ENCODE measurements at places on chromosomes 1 and 21.

- peak; percentile 4 for DNase-seq
Measured at GRCh38 chr1:153192697-153193096, 10.5 kb upstream of the LELP1 start.

GRCh38 chr1:174158767-174159251, 511 bp upstream of the RABGAP1L start:
- no peak for DNase-seq

- DNase-seq, result no peak
Measured at GRCh38 chr1:59643526-59643925, 171.2 kb upstream of the HOOK1 start.

DNA sequence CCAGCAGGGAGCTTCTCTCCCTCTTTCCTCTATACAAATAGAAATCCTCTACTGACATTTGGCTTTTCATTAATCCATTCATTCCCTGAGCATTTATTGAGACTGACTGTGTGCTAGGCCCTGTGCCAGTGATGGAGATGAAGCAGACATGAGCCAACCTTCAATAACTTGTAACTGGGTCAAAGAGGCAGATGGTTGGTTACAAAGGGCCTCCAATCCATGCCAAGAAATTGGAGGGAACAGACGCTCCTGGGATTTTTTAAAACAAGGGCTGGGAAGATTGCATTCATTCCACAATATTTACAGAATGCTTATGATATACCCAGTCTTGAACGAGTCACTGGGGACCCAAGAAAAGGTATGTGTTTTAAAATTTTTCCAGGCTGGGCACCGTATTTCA, 6.2 kb downstream of the HPCAL4 start:
- no peak for DNase-seq

- no peak for DNase-seq
Measured at GRCh38 chr1:19774180-19774785, 25.4 kb downstream of the TMCO4 start.

GRCh38 chr1:7404046-7404742, 366.9 kb upstream of the VAMP3 start:
- no peak for DNase-seq

DNA sequence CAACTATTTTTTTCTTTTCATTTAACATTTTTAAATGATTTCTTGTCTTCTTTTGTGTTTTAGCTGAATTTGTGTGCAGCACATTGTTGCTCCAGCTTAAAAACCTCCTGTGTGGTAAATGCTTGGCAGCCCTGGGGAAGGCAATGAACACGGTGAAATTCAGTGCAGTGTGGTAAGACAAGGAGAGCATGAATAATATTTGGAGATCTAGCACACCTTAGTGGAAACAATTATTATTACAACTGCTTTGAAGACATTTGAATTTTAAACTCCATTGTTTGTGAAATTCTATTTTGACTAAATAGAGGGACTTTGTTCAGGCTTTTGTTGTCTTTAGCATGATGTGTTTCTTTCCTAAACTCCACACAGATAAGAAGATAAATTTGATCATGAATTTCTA, 242.6 kb upstream of the CXADR start:
- DNase-seq, result peak; percentile 14

DNA sequence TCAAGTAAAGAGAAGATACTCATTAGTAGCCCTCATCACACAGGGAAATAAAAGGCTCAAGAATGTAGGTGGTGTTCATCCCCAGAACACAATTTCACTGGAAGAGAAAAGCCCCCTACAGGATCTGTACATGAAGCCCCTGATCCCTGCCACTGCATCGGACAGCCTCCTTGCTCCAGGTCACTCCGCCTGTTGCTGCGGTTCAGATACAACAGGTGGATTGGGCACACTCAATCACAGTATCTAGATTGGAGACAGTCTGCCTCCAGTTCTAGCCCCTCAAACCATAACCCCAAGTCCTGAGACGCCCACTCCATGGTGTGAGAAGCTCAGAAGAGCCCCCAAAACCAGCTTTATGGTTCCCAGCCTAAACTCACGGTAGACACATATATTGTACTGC, 1.1 kb downstream of the SLAMF9 start:
- no peak for DNase-seq

DNA sequence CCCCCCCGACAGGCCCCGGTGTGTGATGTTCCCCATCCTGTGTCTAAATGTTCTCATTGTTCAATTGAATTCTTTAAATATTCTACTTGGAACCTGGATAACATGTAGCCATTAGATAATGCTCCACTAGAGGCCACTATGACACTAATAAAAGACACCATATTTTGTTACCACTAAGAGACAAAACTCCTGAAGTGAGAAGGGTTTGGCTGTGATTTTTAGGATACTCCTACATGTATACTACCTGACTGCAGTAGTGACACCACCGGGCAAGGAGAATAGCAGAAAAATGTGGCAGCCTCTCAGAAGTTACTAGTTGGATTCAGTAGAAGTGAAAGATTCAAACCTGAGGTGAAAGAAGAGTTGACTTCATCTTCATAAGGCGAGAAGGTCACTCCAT, 36.0 kb downstream of the F5 start:
- DNase-seq, result peak; percentile 26
